CD4-positive, alpha-beta T cell (primary cell): ENCODE measurements at places on chromosomes 16 and 17. TPM values are rescaled to one million over a fixed set of nuclear protein-coding genes. Genes with fewer than 3 reads are reported as not detected.

GRCh38 chr16:18841833-18842525 lies 40.6 kb upstream of the ARL6IP1 start:
- H3K4me1 ChIP-seq, result no peaks in the 10 kb centered on the region
- no peak overlapping the region for H3K4me3 ChIP-seq
- DNase-seq, result no peak
- H3K27me3 ChIP-seq, result no peaks in the 10 kb centered on the region

- DNase-seq, result no peak
- peaks cover 44% of the 10 kb centered on the region for H3K4me1 ChIP-seq
- no peaks in the 10 kb centered on the region for H3K27me3 ChIP-seq
- H3K27ac ChIP-seq, result peak overlapping the region; percentile 49
- H3K4me3 ChIP-seq, result peak overlapping the region; percentile 47
These were observed 313.7 kb downstream of the MAF start for GRCh38 chr16:79286646-79287423.

- H3K27ac ChIP-seq, result no peak overlapping the region
- H3K4me3 ChIP-seq, result no peak overlapping the region
- no peaks in the 10 kb centered on the region for H3K27me3 ChIP-seq
These were observed 11.1 kb downstream of the SCN4A start for GRCh38 chr17:63961355-63962212.

- no peak for DNase-seq
- H3K4me1 ChIP-seq, result peaks cover 28% of the 10 kb centered on the region
- H3K27me3 ChIP-seq, result no peaks in the 10 kb centered on the region
These were observed 2.1 kb downstream of the MT1X start for GRCh38 chr16:56684256-56684925.

- no peaks in the 10 kb centered on the region for H3K4me1 ChIP-seq
- DNase-seq, result no peak
- H3K27me3 ChIP-seq, result no peaks in the 10 kb centered on the region
- no peaks in the 10 kb centered on the region for H3K36me3 ChIP-seq
- no peak overlapping the region for H3K4me3 ChIP-seq
- no peak overlapping the region for H3K27ac ChIP-seq
These were observed 32.8 kb downstream of the TMEM238L start for GRCh38 chr17:10771148-10771547.

Gene RPH3AL
- total RNA-seq, result 2.8 TPM

- no peak for DNase-seq
- H3K36me3 ChIP-seq, result no peaks in the 10 kb centered on the region
- H3K4me1 ChIP-seq, result no peaks in the 10 kb centered on the region
- no peak overlapping the region for H3K4me3 ChIP-seq
- peaks cover 2% of the 10 kb centered on the region for H3K27me3 ChIP-seq
- H3K27ac ChIP-seq, result no peak overlapping the region
These were observed 75.7 kb upstream of the BRD7 start for GRCh38 chr16:50444526-50444925.

Gene ITGA3
- 2.3 TPM for total RNA-seq

- peaks cover 1% of the 10 kb centered on the region for H3K4me1 ChIP-seq
- H3K4me3 ChIP-seq, result no peak overlapping the region
- no peaks in the 10 kb centered on the region for H3K36me3 ChIP-seq
- H3K27me3 ChIP-seq, result peaks cover 2% of the 10 kb centered on the region
These were observed 43.8 kb downstream of the SOCS1 start for GRCh38 chr16:11211977-11212797.

Gene ALDH3A2
- 20.9 TPM for total RNA-seq

Gene RAPGEFL1
- total RNA-seq, result 9.4 TPM

DNA sequence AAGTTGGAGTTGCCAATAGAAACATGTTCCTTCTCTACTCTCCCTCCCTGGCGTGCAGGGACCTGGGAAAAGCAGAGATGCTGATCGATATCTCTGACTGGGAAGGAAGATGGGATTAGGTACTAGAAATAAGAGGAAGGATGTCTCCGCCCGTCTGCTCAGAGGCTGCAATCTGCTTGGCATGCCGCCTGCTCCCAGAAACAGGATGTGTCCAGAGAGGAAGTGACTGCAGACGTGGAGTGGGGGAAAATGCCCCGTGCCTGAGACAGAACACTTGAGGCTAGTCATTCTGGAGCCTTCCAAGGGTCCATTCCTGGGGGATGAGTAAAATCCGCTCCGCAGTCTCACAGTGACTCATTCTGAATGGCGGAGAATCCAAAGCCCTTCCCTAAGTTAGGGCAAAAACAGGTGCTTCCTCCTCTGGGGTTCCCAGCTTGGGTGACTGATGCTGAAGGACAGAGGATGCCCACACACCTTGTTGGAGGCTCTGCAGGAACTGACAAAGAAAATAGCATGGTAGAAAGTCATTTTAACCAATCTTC lies 45.0 kb upstream of the SMURF2 start:
- H3K4me1 ChIP-seq, result peaks cover 51% of the 10 kb centered on the region
- no peaks in the 10 kb centered on the region for H3K36me3 ChIP-seq
- H3K4me3 ChIP-seq, result no peak overlapping the region
- H3K27ac ChIP-seq, result no peak overlapping the region
- DNase-seq, result no peak
- no peaks in the 10 kb centered on the region for H3K27me3 ChIP-seq

- H3K36me3 ChIP-seq, result peaks cover 2% of the 10 kb centered on the region
- peaks cover 10% of the 10 kb centered on the region for H3K27me3 ChIP-seq
- no peak overlapping the region for H3K4me3 ChIP-seq
These were observed 24.3 kb upstream of the DBNDD1 start for GRCh38 chr16:90043526-90043925.

DNA sequence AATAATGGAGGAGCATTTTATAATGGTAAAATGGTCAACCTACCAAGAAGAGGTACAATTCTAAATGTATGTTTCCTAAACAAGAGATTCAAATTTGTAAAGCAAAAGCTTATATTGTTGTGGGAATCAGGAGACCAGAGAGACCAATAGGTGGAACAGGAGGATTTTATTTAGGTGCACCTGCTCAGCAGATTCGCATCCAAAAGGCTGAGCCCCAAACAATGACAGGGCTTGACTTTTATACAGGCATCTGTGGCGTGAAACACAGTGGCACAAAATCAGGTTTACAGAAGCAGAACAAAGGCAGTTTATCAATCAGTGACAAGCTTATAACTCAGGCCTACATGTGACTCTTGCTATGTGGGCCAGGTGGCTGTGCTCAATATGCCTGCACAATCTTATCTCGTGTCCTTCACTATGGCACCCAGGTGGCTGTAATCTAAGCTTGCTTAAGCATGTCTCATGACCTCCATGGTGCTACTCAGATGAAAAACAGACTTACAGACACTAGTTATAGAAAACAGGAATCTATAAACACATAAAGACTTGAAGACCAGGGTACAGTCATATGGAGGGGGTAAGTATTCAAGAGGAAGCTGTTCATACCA lies 780.2 kb upstream of the CA10 start:
- H3K4me3 ChIP-seq, result no peak overlapping the region
- no peaks in the 10 kb centered on the region for H3K27me3 ChIP-seq
- H3K27ac ChIP-seq, result no peak overlapping the region
- no peaks in the 10 kb centered on the region for H3K4me1 ChIP-seq

Gene NATD1
- total RNA-seq, result 5.9 TPM

DNA sequence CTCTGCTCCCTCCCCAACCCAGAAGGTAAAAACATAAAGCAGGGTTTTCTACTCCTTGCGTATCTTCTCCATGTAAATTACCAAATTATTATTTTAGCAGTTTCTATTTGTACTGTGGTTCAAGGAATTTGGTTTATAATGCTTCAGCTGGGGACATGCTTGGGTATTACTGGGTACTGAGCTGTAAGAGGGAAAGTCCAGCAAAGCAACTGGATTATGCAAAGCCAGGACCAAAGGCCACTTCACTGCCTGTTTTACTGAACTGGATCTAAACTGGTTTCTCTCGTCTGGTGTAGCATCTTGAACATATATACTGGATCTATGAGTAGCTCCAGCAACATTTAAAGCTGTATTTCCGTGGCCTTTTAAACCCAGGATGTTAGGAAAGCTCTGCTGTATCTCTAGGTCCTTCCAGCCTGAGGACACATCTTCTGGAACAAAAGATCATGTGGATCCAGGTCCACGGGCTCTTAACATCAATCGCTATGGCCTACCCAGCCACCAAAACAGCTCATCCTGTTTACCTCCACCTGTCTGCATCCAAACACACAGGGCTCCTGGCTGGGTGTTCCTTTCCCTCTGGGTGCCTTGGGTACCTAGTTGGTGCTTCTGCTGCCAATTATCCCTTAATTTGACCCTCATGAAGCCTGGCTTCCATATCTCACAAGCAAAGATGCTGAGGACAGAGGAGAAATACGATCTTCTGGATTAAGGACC lies 7.2 kb downstream of the PMP22 start:
- peaks cover 26% of the 10 kb centered on the region for H3K4me1 ChIP-seq
- no peak overlapping the region for H3K27ac ChIP-seq
- peaks cover 33% of the 10 kb centered on the region for H3K27me3 ChIP-seq
- no peak for DNase-seq
- no peaks in the 10 kb centered on the region for H3K36me3 ChIP-seq
- H3K4me3 ChIP-seq, result no peak overlapping the region

DNA sequence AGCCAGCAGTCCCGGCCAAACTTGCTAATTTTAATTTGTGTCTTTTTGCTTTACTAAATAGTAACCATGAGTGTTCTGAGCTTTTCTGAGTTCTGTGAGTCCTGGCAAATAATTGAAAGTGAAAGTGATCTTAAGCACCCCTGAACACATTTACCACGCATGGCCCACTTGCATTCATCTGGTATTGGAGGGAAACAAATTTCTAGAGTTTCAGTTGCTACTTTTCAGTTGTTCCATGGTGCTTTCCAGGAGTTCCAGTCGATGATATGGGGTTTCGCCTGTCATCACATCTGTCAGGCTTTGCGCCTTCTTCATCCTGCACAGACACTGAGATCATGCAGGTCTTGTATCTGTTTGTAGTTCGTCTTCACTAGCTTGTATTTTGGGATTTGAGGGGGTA lies 44.1 kb downstream of the CRLF3 start:
- peaks cover 2% of the 10 kb centered on the region for H3K4me1 ChIP-seq
- H3K36me3 ChIP-seq, result peaks cover 37% of the 10 kb centered on the region
- no peaks in the 10 kb centered on the region for H3K27me3 ChIP-seq

GRCh38 chr17:20121359-20122253 lies 112.4 kb downstream of the SPECC1 start:
- H3K4me1 ChIP-seq, result no peaks in the 10 kb centered on the region
- no peak overlapping the region for H3K4me3 ChIP-seq
- H3K27ac ChIP-seq, result no peak overlapping the region

DNA sequence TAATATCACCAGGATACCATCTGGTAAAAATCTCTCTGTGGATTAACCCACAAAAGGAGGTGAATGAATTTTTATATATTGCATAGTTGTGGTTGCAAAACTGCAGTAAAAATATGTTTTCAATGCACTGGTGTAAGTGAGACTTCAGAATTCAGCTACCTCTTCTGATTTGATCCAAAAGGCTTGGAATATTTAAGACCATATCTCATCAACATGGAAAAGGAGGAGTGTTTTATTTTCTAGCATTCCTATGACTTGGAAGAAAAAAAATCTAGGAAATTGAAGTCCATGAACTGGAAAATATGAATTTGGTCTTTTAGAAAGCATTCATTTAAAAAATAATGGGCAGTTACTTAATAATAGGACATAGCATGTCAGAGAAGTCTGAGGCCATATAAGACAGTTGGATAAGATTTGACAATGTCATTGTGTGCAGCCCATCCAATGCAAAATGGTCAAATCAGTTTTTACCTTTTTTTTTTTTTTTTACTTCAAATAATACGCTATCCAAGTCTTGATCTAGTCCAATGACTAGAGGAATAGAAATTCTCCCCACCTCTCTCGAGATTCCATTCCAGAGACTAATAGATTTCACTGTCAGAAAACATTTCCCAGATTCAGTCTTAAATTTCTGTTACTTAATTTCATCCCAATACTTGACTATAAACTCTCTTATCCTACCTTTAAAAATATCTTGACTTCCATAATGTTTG lies 364.9 kb upstream of the PMFBP1 start:
- no peaks in the 10 kb centered on the region for H3K27me3 ChIP-seq
- H3K4me1 ChIP-seq, result no peaks in the 10 kb centered on the region
- DNase-seq, result no peak
- no peak overlapping the region for H3K4me3 ChIP-seq
- no peak overlapping the region for H3K27ac ChIP-seq

- no peaks in the 10 kb centered on the region for H3K36me3 ChIP-seq
- peaks cover 10% of the 10 kb centered on the region for H3K4me1 ChIP-seq
- H3K27ac ChIP-seq, result no peak overlapping the region
- no peak for DNase-seq
These were observed 6.0 kb downstream of the HSDL1 start for GRCh38 chr16:84138824-84139627.

GRCh38 chr17:15404106-15405057 lies 63.0 kb upstream of the TEKT3 start:
- H3K4me3 ChIP-seq, result no peak overlapping the region
- H3K27ac ChIP-seq, result no peak overlapping the region
- H3K4me1 ChIP-seq, result no peaks in the 10 kb centered on the region
- peaks cover 2% of the 10 kb centered on the region for H3K27me3 ChIP-seq

Gene CA5A
- not detected for total RNA-seq

DNA sequence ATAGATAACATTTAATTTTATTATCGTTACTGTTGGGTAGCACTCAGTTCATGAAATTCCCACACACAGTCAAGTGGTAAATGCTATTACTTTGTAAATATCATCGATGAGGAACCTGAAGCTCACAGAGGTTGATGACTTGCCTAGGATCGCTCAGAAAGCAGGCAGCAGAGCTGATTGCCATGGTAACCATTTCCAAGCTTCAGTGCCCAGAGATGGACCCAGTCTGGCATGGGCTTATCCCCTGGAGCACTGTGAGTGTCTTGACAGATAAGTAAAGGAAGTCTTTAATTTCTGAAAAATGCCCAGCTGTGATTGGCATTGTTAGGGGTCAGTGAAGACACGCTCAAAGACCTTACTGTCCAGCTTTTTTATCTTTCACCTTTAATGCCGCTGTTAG lies 95.0 kb downstream of the PRKCB start:
- H3K4me1 ChIP-seq, result peaks cover 19% of the 10 kb centered on the region
- H3K4me3 ChIP-seq, result no peak overlapping the region
- H3K27ac ChIP-seq, result no peak overlapping the region
- no peaks in the 10 kb centered on the region for H3K27me3 ChIP-seq
- H3K36me3 ChIP-seq, result peaks cover 7% of the 10 kb centered on the region

DNA sequence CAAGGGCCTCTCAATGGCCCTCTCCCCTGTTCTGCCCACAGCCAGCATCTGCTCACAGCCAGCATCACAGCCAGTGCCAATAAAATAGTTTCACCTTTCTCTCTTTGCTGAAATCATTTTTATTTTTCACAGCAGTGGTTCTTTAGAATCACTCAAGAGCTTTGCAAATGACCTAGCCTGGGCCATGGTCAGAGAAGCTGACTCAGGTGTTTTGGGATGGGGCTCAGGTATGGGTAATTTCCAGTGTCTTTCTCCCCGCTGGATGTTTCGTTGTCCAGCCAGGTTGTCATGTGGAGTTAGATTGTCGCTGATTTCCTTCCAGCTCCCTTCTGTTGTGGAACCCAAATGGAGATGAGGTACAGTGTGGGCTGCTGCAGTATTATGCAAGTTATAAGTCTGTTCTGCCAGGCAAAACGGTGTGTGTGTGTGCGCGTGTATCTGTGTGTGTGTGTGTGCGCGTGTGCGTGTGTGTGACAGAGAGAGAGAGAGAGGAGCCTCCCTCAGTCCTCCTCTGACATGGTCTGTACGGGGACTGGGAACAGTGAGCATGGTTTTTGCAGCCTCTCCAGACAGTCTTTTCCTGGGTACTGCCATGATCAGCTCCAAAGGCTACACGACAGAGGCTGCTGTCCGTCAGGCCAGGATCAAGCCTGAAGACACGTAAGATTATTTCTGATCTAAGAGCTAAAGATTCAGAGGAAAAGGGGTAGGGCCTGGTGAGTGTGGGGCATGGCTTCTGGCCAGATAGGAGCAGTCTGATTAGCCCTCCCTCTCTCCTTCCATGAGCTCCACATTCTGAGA lies 1.4 kb upstream of the PMP22 start:
- H3K27me3 ChIP-seq, result peaks cover 39% of the 10 kb centered on the region
- no peak overlapping the region for H3K4me3 ChIP-seq
- DNase-seq, result no peak
